MG63 (cell line): ENCODE measurements at places on chromosomes 6 and 20. TPM values are rescaled to one million over a fixed set of nuclear protein-coding genes. Genes with fewer than 3 reads are reported as not detected.

Gene MROH8
- 0.63 TPM in 1 of 2 replicates, not detected in the other for total RNA-seq

Gene KIF13A
- 9.5 and 11.3 TPM in 2 replicates for total RNA-seq

Gene CDS2
- total RNA-seq = 3.3 and 4.0 TPM in 2 replicates

Gene COL9A1
- not detected in 2 replicates for total RNA-seq

Gene CRISP3
- total RNA-seq = not detected in 2 replicates

Gene PDE10A
- 0.10 and 1.3 TPM in 2 replicates for total RNA-seq

Gene TRPC4AP
- total RNA-seq = 65.8 and 97.7 TPM in 2 replicates

Gene CFAP206
- total RNA-seq = not detected in 2 replicates

Gene OTOR
- total RNA-seq = not detected in 2 replicates

Gene STK38
- total RNA-seq = 13.8 and 17.3 TPM in 2 replicates

Gene CLIC5
- not detected in 2 replicates for total RNA-seq

Gene FOXQ1
- 0.56 TPM in 1 of 2 replicates, not detected in the other for total RNA-seq

Gene PPP1R14C
- total RNA-seq = 3.3 and 3.6 TPM in 2 replicates

Gene SLC17A5
- total RNA-seq = 8.1 and 8.4 TPM in 2 replicates

Gene DDO
- 0.22 and 0.89 TPM in 2 replicates for total RNA-seq

Gene COL20A1
- not detected in 2 replicates for total RNA-seq

Gene ERVFRD-1
- not detected in 2 replicates for total RNA-seq

Gene TREM2
- total RNA-seq = not detected in 2 replicates

Gene PAX1
- not detected in 2 replicates for total RNA-seq

Gene TFAP2B
- total RNA-seq = not detected in 2 replicates

Gene LGSN
- not detected in 2 replicates for total RNA-seq

Gene GRIK2
- total RNA-seq = 0.89 TPM in 1 of 2 replicates, not detected in the other

Gene PI16
- total RNA-seq = not detected in 2 replicates

Gene UBE2V1
- 23.3 and 29.6 TPM in 2 replicates for total RNA-seq

Gene PRPH2
- total RNA-seq = not detected in 2 replicates

Gene VSTM2L
- 0.81 and 4.0 TPM in 2 replicates for total RNA-seq

Gene MEA1
- total RNA-seq = 62.9 and 75.6 TPM in 2 replicates

Gene ECT2L
- total RNA-seq = not detected in 2 replicates

Gene TREML1
- total RNA-seq = not detected in 2 replicates

Gene HCK
- total RNA-seq = not detected in 2 replicates

Gene PNPLA1
- not detected in 2 replicates for total RNA-seq

Gene SLC35F1
- not detected in 2 replicates for total RNA-seq

Gene OLIG3
- not detected in 2 replicates for total RNA-seq

Gene WFDC12
- not detected in 2 replicates for total RNA-seq

Gene CD109
- 19.1 and 20.7 TPM in 2 replicates for total RNA-seq

Gene MCCD1
- not detected in 2 replicates for total RNA-seq
